ENCODE measurements at places on chromosomes 7 and 10.

GRCh38 chr10:380313-380940 lies 245.2 kb downstream of the ZMYND11 start:
- DNase-seq, result no peak

GRCh38 chr7:74032624-74033371 lies 4.8 kb downstream of the ELN start:
- DNase-seq, result no peak

DNA sequence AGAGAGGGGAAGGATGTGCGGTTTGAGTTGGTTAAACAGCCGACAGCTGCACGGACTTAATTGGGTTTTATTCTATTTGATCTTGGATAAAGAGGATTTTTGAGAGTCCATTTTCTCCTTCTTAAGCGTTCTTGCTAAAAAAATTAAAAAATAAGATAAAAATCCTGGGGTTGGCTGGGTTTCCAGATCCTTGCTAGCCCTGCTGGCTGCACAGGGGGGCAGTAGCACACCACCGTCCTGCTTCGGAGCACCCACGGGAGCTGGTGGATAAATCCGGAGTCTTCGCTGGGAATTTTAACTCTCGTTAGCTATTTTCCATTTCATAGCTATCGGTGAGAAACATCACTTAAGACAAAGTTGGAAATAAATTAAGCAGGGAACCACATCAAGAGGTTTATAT lies 792.0 kb downstream of the TYW1 start:
- DNase-seq, result no peak

- no peak for DNase-seq
Measured at GRCh38 chr7:149615690-149616270, 118.2 kb upstream of the ZNF746 start.

DNA sequence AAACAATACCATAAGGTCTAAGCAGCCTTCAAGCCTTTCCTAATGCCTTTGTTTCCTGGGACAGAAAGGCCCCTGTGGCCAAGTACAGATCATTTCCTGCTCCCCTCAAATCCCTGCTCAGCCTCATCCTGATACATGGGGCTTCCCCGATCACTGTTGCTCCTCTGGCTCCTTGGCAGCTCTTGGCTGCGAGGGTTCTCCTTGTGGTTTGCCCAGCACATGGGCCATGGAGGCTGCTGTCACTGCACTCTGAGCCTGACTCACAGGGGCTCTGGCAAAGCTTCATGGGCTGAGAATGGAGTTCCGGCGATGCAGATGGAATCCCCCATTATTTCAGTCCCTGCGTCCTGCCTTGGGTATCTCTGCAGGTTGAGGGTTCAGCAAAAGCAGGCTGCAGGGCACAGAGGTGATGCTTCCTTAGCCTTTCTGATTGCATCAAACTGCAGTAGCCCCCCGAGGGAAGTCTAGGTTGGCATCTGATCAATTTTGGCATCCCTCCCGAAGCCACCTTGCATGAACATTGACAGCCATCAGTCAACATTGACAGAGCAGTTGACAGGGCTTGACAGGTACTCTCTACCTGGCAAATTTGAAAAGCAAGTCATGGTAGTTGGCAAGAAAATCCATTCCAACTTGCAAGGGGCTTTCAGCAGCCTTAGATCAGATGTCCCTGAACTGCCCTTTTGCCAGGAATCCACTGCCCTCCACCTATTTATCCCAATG lies 168.6 kb downstream of the GFRA1 start:
- DNase-seq, result no peak
